ENCODE measurements at places on chromosomes 4 and X. TPM values are rescaled to one million over a fixed set of nuclear protein-coding genes. Genes with fewer than 3 reads are reported as not detected.

GRCh38 chr4:59945716-59946115, 1254.4 kb upstream of the ADGRL3 start:
- H3K27me3 ChIP-seq = no peaks in the 10 kb centered on the region
- H3K27ac ChIP-seq = no peak overlapping the region
- no peak overlapping the region for H3K4me3 ChIP-seq
- H3K4me1 ChIP-seq = no peaks in the 10 kb centered on the region

DNA sequence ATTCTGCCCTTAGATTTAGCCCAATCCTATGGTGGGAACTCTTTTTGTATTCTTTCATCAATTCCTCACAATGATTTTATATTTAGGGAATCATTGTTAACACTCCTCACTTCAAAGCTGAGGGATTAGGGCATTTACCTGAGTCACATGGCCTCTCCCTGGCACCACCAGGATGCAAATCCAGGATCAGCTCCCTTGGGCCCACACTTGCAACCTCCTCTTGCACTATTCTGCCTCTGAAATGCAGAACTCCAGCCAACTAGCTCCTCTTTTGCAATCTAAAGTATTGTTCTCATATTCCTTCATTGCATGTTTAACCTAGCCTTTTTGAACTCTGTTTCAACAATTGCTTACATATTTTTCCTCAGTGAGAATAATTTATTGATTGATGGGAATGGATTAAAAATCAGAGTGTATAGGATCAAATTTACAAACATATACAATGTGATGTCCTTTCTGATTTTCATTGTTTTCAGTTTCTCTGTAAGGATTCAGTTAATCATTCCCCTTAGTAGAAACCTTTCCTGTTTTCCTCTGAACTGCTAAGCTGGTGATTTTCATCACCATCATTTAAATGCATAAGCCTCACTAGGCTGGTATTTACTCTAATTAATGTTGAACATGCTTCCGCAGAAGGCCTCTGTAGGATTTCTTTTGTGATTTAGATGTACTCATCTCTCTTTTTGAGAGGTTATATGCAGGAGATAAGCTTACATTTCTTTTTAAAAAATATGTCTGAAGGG, 3.3 kb upstream of the RELL1 start:
- H3K4me3 ChIP-seq = no peak overlapping the region
- peaks cover 11% of the 10 kb centered on the region for H3K4me1 ChIP-seq
- no peak overlapping the region for H3K27ac ChIP-seq
- peaks cover 6% of the 10 kb centered on the region for H3K36me3 ChIP-seq
- no peaks in the 10 kb centered on the region for H3K27me3 ChIP-seq

DNA sequence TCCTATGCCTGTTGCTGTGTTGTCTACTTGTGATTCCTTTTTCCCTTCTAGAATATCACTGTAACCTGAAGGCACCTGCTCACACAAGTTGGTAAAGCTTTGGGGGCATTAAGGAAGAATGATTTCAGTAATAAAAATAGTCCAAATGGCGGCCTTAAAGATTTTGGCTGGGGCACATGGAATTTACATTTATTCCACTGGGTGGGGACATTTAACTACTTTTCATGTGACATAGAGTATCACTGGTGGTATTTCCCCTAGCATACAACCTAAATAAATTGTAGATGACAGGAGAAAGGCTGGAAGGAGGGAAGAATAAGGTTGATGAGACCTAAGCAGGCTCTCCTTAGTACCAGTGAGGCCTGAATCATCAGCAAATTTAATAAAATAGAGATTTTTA, 121.8 kb upstream of the EDA2R start:
- H3K4me3 ChIP-seq = no peak overlapping the region
- no peaks in the 10 kb centered on the region for H3K4me1 ChIP-seq
- H3K27ac ChIP-seq = no peak overlapping the region
- no peaks in the 10 kb centered on the region for H3K36me3 ChIP-seq
- no peak for DNase-seq

- H3K36me3 ChIP-seq = peaks cover 32% of the 10 kb centered on the region
- DNase-seq = no peak
- H3K4me3 ChIP-seq = no peak overlapping the region
- no peak overlapping the region for H3K27ac ChIP-seq
- H3K27me3 ChIP-seq = no peaks in the 10 kb centered on the region
- H3K4me1 ChIP-seq = peaks cover 21% of the 10 kb centered on the region
Measured at GRCh38 chr4:36168127-36168878, 76.0 kb downstream of the ARAP2 start.

Gene SPCS3
- 155 TPM for total RNA-seq

Gene GPR50
- total RNA-seq = not detected

Gene SLC6A14
- not detected for total RNA-seq

- H3K36me3 ChIP-seq = no peaks in the 10 kb centered on the region
- no peaks in the 10 kb centered on the region for H3K27me3 ChIP-seq
- H3K4me1 ChIP-seq = peaks cover 14% of the 10 kb centered on the region
- DNase-seq = peak; percentile 32
- H3K27ac ChIP-seq = no peak overlapping the region
- H3K4me3 ChIP-seq = no peak overlapping the region
Measured at GRCh38 chr4:153113061-153113837, 91.0 kb upstream of the TRIM2 start.

DNA sequence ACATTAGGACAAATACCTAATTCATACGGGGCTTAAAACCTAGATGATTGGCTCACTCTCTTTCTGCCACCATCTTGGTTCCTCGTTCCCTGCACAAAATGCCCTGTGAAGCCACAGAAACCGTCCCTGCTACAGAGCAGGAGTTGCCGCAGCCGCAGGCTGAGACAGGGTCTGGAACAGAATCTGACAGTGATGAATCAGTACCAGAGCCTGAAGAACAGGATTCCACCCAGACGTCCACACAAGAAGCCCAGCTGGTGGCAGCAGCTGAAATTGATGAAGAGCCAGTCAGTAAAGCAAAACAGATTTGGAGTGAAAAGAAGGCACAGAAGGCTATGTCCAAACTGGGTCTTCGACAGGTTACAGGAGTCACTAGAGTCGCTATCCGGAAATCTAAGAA, 34.3 kb downstream of the TRIM61 start:
- H3K27me3 ChIP-seq = peaks cover 13% of the 10 kb centered on the region
- H3K27ac ChIP-seq = no peak overlapping the region
- H3K4me3 ChIP-seq = no peak overlapping the region
- H3K36me3 ChIP-seq = no peaks in the 10 kb centered on the region

Gene FDCSP
- total RNA-seq = not detected

Gene CNKSR2
- 8.3 TPM for total RNA-seq

DNA sequence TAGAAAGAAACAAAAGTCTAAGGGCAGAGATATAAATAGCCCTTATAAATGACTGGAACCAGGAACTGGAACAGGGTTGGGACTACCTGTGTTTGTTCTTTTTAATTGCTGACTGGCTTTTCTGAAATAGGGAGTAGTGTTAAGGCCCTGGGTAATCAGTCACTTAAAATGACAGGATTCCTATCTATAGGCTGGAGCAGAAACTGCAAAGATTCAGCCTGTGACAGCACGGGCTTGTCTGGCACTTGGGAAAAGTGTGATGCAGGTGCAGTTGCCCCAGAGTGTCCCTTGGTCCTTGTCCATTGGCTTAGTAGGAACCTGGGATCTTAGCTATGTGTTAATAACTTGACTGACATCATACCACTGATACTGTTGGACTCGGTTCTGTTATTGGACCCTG, 14.7 kb upstream of the PLAC8 start:
- no peak for DNase-seq
- H3K4me3 ChIP-seq = no peak overlapping the region
- no peaks in the 10 kb centered on the region for H3K36me3 ChIP-seq
- peaks cover 10% of the 10 kb centered on the region for H3K4me1 ChIP-seq
- H3K27ac ChIP-seq = no peak overlapping the region
- no peaks in the 10 kb centered on the region for H3K27me3 ChIP-seq

DNA sequence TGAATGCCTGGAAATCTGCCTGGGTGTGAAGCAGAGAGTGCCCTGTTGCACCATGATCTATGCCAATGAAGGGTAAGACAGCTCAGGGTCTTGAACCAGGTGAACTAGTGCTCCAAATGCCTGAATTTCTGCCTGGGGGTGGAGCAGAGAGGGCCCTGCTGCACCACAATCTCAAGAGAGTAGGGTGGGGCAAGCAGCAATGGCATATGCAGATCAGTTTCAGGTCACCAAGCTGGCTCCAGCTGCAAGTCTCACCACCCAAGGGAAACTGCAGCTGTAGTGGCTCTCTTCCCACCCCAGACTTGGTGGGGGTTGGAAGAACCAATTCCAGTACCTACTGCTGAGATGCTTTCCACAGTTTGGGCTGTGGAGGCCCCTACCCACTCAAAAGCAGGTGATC, 147.0 kb downstream of the SPANXN1 start:
- H3K4me1 ChIP-seq = no peaks in the 10 kb centered on the region
- no peaks in the 10 kb centered on the region for H3K36me3 ChIP-seq
- no peak overlapping the region for H3K4me3 ChIP-seq
- DNase-seq = no peak
- no peaks in the 10 kb centered on the region for H3K27me3 ChIP-seq

GRCh38 chrX:155747520-155747919, 133.6 kb upstream of the VAMP7 start:
- no peak overlapping the region for H3K27ac ChIP-seq
- H3K4me3 ChIP-seq = no peak overlapping the region
- no peak for DNase-seq
- no peaks in the 10 kb centered on the region for H3K27me3 ChIP-seq

DNA sequence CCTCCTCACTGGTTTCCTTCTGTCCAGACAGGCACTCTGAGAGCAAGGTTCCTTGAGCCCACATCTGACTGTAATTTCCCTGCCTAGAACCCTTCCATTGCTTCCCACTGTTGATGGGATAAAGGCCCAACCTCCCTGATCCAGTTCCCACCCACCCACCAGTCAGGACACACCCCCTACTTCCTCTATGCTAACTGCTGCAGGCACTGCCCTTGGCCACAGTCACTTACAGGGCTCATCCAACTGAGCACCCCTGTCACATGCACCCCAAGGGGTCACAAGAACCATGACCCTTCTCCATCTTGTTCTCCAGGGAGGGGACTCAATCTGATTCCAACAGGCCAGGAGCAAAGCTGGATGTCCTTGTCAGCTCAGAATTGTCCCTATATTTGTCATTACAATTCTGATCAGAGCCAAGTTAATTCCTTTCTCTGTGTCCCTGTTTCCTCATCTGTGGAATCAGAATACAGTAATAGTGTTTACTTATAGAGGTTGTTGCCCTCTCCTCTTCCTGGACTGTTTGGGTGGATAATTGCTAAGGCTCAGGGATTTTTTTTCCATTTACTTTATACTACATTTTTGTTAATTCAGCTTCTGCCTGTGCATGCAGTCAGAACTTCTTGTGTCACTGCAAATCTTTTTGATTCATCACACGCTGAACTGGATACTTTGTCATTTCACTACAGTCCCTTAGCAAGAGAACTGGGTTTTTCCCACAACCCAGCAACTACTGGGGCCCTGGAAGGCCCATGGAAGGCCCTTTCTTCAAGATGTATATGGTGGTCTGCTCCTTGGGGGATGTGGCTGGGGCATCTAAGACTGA, 105.6 kb upstream of the MAMLD1 start:
- H3K4me1 ChIP-seq = peaks cover 19% of the 10 kb centered on the region
- DNase-seq = no peak
- H3K4me3 ChIP-seq = no peak overlapping the region
- H3K36me3 ChIP-seq = no peaks in the 10 kb centered on the region

DNA sequence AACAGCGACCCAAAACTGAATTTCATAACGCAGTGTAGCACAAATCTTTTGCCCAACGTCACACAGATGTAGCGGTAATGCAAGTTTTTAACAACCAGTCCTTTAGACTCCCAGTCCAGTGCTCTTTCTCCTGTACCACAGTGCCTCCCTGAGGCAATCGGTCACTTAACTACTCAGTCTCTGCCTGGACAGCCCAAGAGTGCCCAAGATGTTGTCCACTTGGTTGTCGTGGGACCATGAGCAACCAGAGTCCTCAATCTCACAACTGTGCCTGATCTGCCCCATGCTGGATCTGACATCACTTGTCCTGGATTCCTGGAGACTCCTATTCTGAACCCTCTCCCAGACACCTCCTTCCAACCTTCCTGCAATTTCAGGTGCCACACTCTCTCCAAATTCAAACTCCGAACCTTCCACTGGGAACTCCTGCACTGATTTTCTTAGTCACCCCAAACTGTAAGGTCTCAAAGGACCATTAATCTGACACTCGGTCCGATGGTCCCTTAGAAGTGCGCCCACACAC, 702 bp downstream of the MMGT1 start:
- peak overlapping the region; percentile 99 for H3K27ac ChIP-seq
- DNase-seq = peak; percentile 16
- peak overlapping the region; percentile 90 for H3K4me3 ChIP-seq
- no peaks in the 10 kb centered on the region for H3K27me3 ChIP-seq

DNA sequence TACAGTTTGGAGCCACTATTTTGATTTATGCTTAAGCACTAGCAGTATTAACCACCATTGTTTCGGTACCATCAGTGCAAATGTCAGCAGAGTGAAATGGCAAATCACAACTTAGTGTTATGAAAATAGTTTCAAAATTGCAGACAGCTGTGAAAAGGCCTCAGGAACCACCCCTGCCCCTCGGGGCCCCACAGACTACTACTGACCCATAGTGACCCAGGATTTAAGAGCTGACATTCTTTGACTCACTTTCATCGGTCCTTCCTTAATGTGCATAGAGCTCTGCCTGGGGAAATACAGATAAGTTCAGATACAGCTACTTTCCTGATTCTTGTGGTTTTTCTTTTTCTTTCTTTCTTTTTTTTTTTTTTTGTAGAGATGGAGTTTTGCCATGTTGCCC, 3.3 kb upstream of the BBS7 start:
- no peak overlapping the region for H3K4me3 ChIP-seq
- peak; percentile 40 for DNase-seq
- H3K27me3 ChIP-seq = peaks cover 17% of the 10 kb centered on the region
- peaks cover 13% of the 10 kb centered on the region for H3K4me1 ChIP-seq
- no peaks in the 10 kb centered on the region for H3K36me3 ChIP-seq

Gene NPFFR2
- not detected for total RNA-seq

- H3K4me1 ChIP-seq = no peaks in the 10 kb centered on the region
- no peak overlapping the region for H3K27ac ChIP-seq
- no peak overlapping the region for H3K4me3 ChIP-seq
- no peaks in the 10 kb centered on the region for H3K36me3 ChIP-seq
- DNase-seq = no peak
- no peaks in the 10 kb centered on the region for H3K27me3 ChIP-seq
Measured at GRCh38 chr4:74764119-74764518, 30.2 kb downstream of the BTC start.

DNA sequence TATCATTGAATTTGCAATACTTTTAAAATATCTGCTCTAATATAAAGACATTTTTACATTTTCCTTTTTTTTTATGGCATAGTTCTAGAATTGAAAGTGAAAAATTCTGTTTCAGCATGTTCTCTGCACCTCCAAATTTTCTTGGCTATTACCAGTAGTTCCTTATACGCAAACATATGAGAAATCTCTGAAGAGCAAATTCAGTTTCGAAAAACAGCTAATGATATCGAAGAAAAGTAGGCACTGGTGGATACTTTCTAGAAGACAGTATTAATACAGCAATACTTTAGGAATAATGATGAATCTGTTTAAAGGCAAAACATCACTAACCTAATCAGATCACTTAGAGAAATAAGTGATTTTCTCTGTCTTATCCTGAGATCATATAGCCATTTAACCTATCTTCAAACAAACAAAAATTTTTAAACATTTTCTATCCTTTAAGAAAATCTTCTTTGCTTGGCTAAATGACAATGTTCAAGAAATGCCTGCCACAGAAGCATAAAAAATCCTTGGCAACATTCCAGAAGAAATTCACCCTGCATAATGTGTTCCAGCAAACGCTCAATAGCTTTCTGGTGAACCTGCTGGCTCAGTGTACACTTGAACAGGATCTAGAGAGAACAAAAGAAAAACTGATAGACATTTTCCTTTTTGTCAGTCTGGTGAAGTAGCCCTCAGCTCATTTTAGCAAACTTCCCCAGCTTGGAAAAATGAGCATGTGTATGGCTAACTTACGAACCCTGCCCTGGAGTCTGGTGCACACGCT, 51.2 kb upstream of the KLF3 start:
- no peaks in the 10 kb centered on the region for H3K36me3 ChIP-seq
- peaks cover 13% of the 10 kb centered on the region for H3K4me1 ChIP-seq
- DNase-seq = no peak
- H3K4me3 ChIP-seq = no peak overlapping the region
- H3K27ac ChIP-seq = no peak overlapping the region
- H3K27me3 ChIP-seq = no peaks in the 10 kb centered on the region

Measured in activated CD8-positive, alpha-beta T cell treated with anti-CD3 and anti-CD28 coated beads for 36 hours (primary cell).